ENCODE measurements at places on chromosomes 2 and 18. TPM values are rescaled to one million over a fixed set of nuclear protein-coding genes. Genes with fewer than 3 reads are reported as not detected.

DNA sequence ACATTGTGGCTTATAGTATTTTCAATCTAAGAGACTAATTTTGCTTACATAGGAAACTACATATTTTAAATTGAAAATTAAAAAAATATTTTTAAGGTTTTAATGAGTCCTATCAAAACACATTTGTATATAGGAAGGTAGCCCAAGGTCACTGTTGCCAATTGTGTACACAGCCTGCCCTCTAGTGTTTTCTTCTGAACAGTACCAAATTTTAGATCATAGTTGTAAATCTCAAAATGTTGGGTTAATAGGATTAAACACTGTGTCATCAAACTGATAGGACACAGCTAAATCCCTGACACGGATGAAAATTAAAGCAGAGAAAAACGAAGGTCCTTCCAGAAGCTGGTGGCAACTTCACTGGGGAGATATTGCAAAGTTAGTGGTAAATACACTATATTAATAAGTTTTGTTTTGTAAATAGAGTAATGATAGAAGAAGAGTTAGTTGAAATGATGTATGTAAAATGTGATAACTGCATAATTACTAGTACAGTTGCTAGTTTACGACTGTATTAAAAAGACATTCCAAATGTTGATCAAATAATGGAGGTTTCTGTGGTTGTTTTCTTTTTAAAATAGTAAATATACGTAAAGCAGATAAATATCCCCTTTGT lies 19.7 kb downstream of the CLUL1 start:
- H3K4me1 ChIP-seq = no peaks in the 10 kb centered on the region
- no peaks in the 10 kb centered on the region for H3K27me3 ChIP-seq
- no peak for DNase-seq
- no peak overlapping the region for H3K4me3 ChIP-seq

DNA sequence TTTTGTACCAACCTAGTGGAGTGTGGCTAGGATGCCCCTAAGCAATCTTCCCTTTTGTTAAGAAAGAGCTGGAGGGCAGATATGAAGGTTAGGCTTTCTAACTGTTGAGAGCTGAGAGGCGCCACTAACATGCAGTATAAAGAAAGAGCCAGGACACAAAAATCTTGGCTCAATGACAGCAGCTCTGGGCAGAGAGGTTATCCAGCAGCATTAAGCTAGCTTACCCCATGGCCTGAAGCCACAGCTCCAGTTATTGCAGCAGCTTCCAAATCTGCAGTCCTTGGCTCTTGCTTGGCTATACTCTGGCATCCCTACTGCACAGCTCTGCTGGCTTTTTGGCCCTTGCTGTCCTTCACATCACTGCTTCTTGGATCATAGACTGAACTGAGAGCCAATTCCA lies 213.4 kb downstream of the GPD2 start:
- no peak overlapping the region for H3K4me3 ChIP-seq
- no peaks in the 10 kb centered on the region for H3K27me3 ChIP-seq
- no peaks in the 10 kb centered on the region for H3K4me1 ChIP-seq

GRCh38 chr2:233882353-233882752 lies 14.2 kb upstream of the MSL3B start:
- H3K27ac ChIP-seq = no peak overlapping the region
- H3K36me3 ChIP-seq = no peaks in the 10 kb centered on the region
- no peaks in the 10 kb centered on the region for H3K4me1 ChIP-seq

The SATB2 gene
- 7.4 TPM for total RNA-seq

The SPEG gene
- total RNA-seq = 1.5 TPM

The SLC5A7 gene
- not detected for total RNA-seq

DNA sequence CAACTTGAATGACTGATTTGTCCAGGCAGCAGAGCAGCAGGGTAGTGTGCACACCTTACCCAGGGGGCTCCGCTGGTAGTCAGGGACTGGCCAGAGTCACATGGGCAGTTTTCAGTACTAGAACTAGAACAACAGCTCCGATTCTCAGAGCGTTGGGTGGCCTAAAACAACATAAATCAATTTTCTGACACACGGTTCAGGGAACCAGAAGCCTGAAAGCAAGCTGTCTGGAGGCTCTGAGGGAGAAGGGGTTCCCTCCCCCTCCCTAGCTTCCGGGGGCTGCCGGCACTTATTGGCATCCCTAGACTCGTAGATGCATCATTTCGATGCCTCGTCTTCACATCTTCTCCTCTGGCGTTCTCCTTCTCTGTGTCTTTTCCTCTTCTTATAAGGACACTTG lies 13.4 kb upstream of the ITGB6 start:
- H3K4me3 ChIP-seq = no peak overlapping the region
- no peak overlapping the region for H3K27ac ChIP-seq
- no peaks in the 10 kb centered on the region for H3K4me1 ChIP-seq
- no peaks in the 10 kb centered on the region for H3K27me3 ChIP-seq

The CETN1 gene
- total RNA-seq = not detected

DNA sequence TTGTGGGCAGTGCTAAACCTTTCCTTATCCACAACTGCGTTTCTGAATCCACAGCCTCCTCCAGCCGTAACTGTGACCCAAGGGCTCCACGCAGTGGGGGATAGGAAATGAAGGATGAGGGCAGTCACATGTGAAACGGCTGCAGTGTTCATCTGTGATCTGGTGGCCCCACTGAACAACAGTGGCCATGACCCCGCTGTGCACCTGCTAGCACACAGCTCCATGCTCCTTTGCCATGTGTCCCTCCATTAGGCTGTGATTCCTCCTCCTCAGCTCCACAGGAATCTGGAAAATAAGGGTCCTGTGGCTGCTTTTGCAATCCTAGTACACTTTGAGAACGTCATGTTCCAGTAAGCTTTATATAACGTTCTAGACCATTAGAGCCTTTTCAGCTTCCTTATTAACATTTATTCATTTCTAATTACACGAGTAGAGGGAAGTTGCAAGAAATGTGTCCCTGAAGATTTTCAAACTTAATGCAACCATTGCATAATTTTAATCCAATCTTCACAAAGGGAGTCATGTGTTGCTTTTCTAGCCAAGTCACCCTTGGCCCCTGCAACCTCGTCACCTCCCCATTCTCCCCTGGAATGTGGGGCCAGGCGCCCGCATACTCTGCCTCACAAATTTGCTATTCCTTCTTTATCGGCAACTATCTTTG lies 7.1 kb upstream of the NAPG start:
- H3K4me3 ChIP-seq = no peak overlapping the region
- DNase-seq = no peak
- no peak overlapping the region for H3K27ac ChIP-seq
- H3K4me1 ChIP-seq = no peaks in the 10 kb centered on the region

DNA sequence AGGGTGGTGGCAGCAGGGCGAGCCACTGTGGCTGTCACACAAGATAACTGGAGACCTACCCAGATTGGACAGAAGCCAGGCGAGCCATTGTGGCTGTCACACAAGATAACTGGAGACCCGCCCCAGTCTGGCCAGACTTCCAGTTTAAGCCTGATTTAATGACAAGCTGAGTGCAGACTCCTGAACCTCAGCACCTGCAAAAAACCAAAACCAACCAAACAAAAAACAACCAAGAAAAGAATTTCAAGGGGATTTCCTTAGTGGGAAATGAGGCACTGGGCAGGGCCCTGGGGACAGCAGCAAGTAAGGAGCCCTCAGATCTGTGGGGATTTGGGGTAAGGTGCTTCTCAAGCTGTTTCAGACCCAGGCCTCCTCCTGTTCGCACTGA lies 95.2 kb upstream of the BOD1L2 start:
- DNase-seq = peak; percentile 58
- no peak overlapping the region for H3K4me3 ChIP-seq
- H3K36me3 ChIP-seq = no peaks in the 10 kb centered on the region
- no peaks in the 10 kb centered on the region for H3K27me3 ChIP-seq
- H3K4me1 ChIP-seq = no peaks in the 10 kb centered on the region
- no peak overlapping the region for H3K27ac ChIP-seq

- H3K4me3 ChIP-seq = no peak overlapping the region
- no peaks in the 10 kb centered on the region for H3K36me3 ChIP-seq
- H3K4me1 ChIP-seq = peaks cover 12% of the 10 kb centered on the region
- H3K27ac ChIP-seq = peak overlapping the region; percentile 49
Observed at GRCh38 chr2:88668862-88669261, 22.6 kb upstream of the RPIA start.
